ENCODE measurements at places on chromosomes 5 and 9.

GRCh38 chr9:132849185-132849706, 28.8 kb downstream of the AK8 start:
- peak; percentile 57 for DNase-seq

- DNase-seq: no peak
Measured at GRCh38 chr9:93942161-93942560, 13.0 kb downstream of the BARX1 start.

DNA sequence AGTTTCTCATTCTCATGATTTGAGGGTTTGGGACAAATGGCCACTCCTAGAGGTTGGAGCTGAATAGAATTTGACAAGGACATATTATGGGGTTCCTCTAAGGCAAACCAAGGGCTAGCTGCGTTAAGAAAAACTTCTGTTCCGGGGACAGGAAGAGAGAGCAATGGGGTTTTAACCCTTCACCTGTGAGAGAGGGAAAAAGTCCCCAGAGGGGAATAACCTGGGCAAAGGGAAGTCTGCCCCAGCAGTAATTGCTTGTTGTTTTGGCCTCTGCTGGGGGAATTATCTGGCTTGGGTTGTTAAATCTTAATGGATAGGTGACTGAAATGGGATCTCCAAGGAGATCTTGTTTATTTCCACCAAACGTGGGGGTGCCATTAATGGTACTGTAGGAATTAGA, 110.1 kb upstream of the MOCS2 start:
- DNase-seq: no peak

DNA sequence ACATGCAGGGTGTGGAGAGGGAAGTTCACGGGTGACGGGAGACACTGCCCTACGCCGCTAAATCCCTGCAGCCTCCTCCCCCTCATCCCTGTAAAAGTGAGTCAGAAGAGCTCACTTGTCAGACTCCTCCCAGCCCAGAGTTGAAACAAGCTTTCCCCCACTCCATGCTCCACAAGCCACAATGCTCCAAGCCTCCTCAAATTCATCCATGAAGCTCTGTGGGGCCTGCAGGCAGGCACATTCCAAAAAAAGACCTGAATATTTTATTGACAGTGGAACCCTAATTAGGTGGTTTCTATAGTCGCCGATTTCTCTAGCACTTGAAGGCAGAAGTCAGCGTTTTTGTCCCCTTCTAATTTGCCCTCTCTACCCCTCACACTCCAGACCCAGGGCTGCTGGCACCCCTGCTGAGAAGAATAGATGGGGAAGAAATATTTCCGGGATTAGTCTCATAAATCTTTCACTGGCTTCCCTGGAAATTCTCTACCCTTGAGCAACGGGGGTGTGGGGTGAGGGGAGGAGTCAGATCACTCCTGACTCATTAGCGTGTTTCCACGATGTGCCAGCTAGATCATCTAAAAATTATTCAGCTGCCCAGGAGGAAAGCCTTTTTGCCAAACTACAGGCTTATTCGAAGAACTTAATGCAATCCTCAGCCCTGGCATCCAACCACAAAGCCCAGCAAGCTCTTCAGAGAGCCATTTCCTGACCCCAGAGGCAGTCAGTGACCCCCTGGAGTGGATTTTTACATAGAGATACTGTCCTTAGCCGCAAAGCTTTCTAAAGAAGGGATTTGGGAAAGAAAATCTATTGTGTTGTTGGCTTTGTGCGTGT, 97.1 kb downstream of the ENC1 start:
- DNase-seq: no peak

DNA sequence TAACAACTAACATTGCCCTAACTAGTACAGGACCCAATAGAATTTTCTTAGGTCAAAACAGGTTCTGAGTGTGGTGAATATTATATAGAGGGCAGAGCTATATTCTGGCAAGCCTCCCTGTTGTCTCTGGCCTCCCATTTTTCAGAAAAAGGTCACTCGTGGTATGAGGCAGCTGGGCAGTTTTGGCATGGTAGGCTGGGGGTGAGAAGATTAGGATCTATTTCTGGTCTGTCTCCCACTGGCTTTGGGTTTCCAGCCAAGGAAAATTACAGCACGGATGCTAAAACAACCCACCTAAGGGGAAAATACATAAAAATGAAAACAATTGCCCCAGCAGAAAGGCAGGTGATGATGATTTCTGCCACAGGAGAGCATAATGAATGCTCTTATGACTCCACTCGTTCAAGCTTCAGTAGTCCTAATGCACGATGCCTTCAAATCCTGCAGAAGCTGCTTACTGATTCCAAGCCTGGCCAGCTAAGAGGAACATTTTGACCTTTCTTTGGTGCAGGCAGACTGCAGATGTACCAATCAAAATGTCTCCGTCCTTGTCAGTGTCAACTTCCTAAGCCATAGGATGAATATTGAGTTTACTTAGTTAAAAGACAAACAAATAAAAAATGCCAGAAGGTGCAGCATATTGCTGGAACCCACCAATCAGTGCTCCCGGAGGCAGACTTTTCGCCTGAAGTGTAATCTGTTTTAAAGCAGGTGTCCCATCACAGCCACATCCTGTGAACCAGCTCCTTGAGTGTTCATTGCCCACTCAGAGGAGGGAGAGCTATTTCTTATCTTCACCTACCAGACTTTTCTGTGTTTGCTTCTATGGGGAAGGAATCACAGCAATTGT, 435.4 kb downstream of the ZSWIM6 start:
- DNase-seq: no peak

DNA sequence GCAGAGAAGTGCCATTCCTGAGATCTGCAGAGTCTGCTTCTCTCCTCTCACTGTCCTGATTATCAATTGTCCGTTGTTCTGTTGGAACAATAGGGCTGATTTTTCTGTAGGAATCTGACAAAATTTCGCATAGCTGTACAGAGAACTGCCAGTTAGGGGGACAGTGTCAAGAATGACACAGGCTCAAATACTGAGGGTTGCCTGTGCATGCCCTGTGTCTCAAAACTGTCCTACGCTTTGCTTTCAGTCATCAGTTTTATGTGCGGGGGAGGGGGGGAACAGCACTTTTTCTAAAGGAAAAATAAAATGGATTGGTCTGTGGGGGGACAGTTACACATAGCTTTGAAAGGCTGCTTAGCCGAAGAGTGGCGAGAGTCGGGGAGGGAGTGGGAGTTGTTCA, 248.6 kb downstream of the PDZD2 start:
- no peak for DNase-seq

DNA sequence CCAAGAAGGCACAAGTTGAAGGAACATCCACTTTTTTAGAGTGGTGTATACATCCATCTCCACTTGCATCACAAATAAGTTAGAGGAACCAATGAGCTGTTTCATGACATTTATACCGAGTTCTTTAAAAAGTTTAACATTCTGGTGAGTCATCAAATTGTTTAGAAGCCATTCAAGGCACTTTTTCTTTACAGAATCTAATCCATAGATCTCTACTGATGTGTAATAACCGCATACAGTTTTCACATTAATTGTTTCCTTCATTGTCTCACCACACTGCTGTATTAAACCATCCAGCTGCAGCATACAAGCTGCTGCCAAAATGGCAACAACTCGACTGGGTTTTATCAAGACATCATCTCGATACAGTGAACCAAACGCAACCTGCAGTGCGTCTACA, 744 bp downstream of the GMCL2 start:
- DNase-seq: no peak

- no peak for DNase-seq
Measured at GRCh38 chr9:25636026-25636425, 42.2 kb downstream of the TUSC1 start.

DNA sequence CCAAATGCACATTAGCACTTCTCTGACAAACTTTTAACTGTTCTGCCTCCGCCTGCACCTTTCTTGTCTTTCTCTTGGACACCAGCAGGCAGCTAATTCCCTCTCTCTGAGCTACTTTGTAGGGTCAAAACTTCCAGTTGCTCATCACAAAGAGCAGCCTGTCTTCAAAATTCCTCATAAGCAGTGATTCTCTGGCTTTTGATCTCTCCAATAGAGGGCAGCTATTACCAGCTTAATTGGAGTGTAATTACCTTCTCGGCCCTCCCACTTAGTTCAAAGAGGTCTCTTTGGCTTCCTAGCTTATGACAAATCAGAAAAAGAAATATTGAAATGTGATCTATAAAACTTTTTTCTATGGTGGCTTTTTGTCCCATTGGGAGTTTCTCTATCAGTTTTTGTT, 43.6 kb upstream of the RAD23B start:
- no peak for DNase-seq
